ENCODE measurements at places on chromosomes 4 and X.

DNA sequence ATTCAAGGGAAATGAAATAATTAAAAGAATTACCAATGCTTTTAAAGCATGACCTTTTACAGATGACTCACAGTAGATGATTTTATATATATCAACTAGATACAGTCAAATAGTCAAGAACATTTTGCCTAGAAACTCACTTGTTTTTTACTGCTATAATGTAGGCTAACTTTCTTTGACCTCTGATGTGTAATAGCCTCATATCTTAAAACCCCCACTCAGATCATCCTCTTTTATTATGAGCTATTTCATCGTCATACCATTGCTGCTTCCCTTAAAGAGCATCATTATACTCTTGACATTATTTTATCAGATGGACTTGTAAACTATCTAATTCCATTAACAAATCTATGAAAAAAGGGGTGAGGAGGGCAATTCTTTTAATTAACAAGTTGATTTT, 355.9 kb upstream of the AGA start:
- DNase-seq: no peak

DNA sequence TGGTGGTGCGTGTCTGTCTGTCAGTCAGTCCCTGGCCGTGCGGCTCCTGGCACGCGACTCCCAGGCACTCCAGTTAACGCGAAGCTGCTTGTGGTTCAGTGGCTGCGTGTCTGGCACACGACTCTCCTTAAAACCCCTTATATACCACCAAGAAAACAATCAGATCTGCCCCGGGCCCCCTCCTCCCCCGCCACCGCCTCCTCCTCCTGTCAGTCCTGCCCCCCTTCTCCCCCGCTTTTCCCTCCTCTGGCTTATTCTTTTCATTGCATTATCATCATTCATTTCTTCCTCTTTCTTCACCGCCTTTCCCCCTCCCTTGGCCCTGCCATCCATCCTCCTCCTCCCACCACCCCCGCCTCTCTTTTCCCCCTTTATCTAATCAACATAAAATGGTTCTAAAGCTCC, at the start of gene NEUROG2:
TSS of gene NEUROG2 (minus strand) at position 115 of the 405 bp plus-strand sequence. CDS start 705 bp downstream, outside the sequence.
- DNase-seq: no peak

GRCh38 chrX:35340465-35340864, 397.9 kb downstream of the FAM47B start:
- no peak for DNase-seq

GRCh38 chr4:151652841-151653547, 107.8 kb downstream of the GATB start:
- peak; percentile 63 for DNase-seq

- no peak for DNase-seq
Measured at GRCh38 chr4:3475041-3475712, 12.1 kb downstream of the DOK7 start.

DNA sequence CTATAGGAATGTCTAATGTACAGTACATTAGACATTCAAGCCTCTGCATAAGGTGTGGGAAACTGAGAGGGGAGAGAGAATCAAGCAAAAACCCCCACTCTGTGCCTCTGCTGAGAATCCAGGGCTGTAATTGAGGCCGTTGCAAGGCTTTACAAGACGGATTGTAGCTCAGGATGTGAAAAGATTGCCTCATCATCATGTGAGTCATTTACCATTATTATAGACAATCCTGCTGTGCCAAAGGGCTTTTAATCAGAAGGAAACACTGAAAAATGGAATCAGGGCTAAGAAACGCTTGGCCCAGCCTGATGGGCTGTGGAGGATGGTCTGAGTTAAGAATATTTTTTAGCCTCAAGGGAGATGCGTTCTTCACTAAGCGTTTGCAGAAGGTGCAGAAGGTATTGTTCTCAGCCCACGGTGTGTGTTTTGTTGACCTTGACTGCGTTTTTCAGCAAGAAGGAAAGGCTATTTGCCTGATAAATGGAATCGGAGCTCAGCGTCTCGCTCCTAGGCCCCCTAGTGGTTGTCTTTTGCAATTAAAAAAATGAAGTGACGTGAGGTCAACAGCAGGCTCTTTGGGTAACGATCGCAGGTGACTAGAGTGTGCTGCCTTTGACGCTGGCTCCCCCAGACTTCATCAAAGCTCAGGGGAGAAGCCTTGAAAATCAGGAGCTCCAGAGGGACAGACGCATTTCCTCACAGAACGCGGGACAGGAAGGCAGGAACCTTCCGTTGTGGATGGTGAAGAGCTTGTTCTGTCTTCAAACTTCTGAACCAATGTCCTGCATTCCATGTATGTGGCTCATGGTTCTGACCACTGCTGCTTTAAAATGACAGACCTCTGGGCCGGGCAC, 18.1 kb upstream of the CHRNA9 start:
- DNase-seq: peak; percentile 94

- DNase-seq: peak; percentile 53
Measured at GRCh38 chr4:112321776-112322684, 24.9 kb downstream of the ALPK1 start.

DNA sequence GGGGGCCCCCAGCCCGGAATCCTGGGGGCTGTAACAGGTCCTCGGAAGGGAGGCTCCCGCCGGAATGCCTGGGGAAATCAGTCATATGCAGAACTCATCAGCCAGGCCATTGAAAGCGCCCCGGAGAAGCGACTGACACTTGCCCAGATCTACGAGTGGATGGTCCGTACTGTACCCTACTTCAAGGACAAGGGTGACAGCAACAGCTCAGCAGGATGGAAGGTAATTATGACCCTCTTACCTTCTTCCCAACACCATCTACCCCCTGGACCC, 1.0 kb downstream of the FOXO4 start:
- DNase-seq: no peak

DNA sequence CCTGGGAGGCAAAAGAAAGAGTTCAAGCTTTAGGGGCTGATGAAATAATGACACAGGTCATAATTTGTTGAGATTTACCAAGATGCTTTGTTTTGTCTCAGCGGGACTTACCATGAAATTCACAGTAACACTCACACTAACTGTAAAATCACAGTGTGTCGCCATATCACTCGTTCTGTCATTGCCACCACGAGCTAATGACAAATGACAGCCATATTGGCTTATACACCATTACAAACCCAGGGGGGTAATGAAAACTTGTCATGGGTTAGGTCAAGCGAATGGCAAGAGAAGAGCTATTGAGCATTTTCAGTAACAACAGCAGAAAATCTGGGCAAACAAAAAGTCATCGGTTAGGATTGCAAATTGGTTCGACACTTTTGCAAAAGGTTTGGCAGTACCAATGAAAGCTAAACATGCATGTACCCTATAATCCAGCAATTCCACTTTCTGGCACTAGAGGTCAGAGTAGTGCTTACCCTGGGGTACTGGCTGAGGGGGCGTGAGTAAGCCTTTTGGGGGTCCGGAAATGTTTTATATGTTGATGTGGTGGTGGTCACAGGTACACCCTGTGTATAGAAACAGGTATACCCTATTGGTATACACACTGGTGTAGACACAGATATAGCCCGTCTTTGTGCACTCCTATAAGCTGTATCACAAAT, 83.9 kb upstream of the RAI2 start:
- peak; percentile 11 for DNase-seq

DNA sequence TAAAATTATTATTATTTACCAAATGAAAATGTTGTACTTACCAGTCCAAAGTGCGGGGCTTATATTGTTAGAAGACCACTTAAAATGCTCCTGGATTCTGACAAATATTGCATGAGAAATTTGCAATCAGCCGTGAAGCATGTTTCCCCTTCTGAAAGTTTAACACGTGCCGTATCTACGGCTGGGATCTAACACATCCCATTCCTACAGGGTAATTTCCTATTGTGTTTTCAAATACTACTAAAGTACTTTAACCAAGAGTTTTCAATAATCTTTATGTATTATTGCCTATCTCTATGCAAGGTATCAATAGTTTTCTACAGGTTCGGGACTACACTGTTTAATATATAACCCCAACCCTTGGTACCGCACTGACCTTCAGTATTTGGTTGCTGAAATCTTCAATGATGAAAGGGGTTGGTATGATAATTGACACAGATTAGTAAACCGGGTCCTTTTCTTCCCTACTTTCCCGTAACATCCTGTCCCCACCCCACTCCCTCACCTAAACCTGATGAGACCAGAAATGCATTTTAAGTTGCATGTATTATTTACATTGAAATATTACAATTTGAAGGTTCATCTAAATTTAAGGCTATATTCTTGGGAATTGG, 795 bp upstream of the BRWD3 start:
- DNase-seq: no peak

DNA sequence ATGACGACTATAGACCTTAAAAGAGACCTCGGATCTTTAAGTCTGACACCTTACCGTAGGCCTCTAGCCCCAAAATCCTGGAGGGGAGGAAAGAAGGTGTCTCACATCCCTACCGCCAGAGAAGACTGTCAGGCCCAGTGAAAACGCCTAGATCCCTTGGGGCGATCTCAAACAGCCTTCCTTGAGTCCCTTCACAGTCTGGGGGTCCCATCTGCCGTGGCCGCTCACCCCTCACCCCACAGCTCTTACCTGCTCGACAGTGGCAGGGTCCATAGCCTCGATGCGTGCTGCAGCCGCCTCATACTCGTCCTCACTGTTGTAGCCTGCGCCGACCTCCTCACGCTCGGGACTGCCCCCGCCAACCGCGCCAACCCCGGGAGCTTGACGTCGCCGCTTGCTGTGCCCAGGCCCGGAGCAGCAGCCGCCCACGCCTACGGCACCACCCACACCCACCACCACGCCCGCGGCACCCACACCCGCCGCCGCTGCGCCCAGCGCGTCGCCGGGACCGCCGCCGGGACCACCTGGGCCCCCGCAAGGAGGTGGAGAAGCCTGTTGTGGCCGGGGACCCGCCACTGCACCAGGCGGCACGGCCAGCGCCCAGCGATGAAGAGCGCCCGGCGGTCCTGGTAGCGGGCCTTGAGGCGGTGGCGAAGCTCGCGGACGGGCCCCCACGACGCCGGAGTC, 536 bp downstream of the OTUD5 start:
- no peak for DNase-seq

GRCh38 chr4:143404555-143404954, 67.9 kb downstream of the GAB1 start:
- no peak for DNase-seq

DNA sequence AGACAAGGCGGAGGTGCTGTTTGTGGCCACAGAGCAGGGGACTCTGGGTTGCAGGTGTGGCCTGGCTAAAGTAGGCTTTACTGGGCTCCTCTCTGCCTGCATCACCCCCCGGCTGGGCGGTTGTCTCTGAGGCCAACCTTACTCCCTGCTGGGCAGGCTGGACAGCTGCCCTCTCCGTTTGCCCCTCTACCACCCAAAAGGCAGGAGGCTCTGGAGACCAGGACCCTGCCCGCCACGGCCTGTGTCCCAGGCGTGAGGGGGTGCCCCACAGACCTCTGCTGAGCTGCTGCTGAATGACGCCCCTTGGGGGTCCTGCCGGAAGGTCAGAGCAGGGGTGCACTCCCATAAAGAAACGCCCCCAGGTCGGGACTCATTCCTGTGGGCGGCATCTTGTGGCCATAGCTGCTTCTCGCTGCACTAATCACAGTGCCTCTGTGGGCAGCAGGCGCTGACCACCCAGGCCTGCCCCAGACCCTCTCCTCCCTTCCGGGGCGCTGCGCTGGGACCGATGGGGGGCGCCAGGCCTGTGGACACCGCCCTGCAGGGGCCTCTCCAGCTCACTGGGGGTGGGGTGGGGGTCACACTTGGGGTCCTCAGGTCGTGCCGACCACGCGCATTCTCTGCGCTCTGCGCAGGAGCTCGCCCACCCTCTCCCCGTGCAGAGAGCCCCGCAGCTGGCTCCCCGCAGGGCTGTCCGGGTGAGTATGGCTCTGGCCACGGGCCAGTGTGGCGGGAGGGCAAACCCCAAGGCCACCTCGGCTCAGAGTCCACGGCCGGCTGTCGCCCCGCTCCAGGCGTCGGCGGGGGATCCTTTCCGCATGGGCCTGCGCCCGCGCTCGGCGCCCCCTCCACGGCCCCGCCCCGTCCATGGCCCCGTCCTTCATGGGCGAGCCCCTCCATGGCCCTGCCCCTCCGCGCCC, 920 bp downstream of the HTT-AS start:
- DNase-seq: no peak

GRCh38 chr4:47278631-47279030, 184.9 kb downstream of the COMMD8 start:
- DNase-seq: no peak

DNA sequence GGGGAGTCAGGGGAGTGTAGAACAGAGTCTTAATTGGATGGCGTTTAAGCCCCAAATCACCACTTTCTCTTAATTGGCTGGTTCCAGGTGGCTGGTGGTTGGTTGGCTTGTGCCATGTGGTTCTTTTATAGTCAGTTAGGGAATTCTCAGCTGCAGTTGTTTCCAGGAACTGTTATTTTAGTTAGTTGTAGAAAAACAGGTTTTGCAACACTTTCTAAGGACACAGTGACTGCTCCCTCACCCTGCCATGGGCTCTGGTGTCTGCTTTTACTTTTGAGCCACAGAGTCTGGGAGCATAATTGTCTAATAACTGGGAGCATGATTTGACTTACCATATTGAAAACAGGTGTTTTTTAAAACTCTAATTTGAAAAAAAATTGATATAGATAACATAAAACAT, 75.8 kb upstream of the PCDH18 start:
- DNase-seq: no peak

DNA sequence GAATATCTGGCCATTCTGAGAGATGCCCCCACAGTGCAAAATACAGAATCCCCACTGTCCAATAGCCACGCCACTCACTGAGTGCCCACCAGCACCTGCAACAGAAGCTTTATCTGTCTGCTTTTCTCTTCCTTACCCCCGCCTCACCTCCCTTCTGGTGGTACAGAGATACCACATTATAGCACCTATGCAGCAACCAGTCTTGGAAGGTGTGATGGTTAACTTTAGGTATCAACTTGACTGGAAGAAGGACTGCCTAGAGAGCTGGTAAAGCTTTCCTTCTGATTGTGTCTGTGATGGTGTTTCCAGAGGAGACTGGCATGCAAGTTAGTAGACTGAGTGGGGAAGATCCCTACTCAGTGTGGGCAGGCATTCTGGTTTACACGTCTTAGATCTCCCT, 61.8 kb upstream of the TXK start:
- no peak for DNase-seq

DNA sequence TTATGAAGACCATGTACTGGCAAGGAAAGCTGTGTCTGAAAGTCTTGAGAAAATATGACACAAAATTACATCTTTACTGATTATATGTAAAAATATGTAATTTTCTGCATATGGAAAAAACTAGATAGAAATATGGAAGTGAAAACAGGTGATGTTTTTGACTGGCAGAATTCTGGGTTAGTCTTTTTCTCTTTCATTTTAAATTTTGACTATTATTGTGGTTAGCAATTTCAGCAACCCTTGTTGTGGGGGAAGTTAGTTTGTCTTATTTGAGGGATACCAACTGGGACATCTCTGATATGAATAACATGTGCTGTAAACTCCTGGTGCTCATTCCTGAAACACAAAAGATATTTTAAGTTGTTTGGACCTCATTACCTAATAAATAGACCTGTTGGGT, 49.9 kb upstream of the CPEB2 start:
- no peak for DNase-seq

DNA sequence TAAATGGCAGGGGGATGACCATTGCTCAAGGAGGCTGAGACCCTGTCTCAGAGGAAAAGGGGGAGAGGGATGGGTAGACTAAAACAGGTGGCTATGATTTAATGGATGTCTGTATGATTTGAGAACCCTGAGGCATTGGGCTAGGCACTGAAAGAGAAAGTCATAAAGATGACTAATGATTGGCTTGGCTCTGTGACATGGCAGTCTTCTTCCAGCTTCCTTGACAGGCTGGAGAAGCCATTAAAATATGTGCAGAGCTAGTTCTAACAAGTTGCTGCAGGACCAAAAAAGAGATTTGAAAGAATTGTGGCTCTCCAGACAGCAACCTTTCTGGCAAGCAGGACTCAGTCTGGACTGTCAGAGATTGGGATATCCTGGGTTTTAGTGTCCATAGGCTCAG, 53.6 kb downstream of the AMER1 start:
- no peak for DNase-seq
